ENCODE measurements at places on chromosomes 6 and 20. TPM values are rescaled to one million over a fixed set of nuclear protein-coding genes. Genes with fewer than 3 reads are reported as not detected.

DNA sequence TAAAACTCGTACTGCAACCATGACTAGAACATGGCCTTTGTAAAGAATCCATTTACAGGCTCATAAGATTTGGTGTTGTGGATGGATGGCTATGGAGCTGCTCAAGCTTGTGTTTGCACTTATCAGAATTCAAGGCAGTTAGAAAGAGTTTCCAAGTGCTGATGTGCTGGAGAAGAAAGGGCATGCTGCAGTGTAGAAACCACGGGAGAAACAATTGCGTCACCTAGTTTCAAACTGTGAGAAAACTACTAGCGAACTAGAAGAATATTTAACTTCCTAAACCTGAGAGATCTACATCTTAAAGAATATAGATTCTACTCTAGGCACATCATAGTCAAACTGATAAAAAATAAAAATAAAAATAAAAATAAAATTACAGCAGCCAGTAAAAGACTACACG, 116.2 kb downstream of the SGK1 start:
- peaks cover 11% of the 10 kb centered on the region for H3K4me1 ChIP-seq
- no peak overlapping the region for H3K4me3 ChIP-seq
- H3K27ac ChIP-seq, result no peak overlapping the region
- no peak for DNase-seq
- H3K27me3 ChIP-seq, result no peaks in the 10 kb centered on the region
- H3K36me3 ChIP-seq, result peaks cover 3% of the 10 kb centered on the region

DNA sequence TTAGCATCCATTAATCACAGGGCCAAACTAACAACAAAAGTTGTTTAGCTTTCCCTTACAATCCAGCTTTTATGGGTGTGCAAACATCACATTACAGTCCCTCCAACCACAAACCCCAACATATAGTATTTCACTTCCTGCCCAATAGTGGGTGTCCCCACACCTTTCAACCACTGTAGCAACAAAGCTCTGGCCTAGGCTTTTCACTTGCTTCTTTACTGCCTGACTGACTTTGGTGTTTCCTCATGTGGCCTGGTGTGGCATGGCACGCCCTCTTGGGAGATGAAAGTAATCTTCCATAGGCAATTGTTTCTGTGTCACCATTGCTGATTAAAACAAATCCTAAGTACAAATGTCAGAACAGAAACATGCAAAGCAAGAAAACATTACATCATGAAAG, 46.3 kb downstream of the MCM8 start:
- H3K27me3 ChIP-seq, result no peaks in the 10 kb centered on the region
- H3K4me3 ChIP-seq, result no peak overlapping the region
- H3K4me1 ChIP-seq, result peaks cover 23% of the 10 kb centered on the region
- DNase-seq, result peak; percentile 63

- no peak overlapping the region for H3K27ac ChIP-seq
- no peaks in the 10 kb centered on the region for H3K4me1 ChIP-seq
- H3K36me3 ChIP-seq, result no peaks in the 10 kb centered on the region
- H3K4me3 ChIP-seq, result no peak overlapping the region
These were observed 397.9 kb upstream of the SPTLC3 start for GRCh38 chr20:12610871-12611270.

DNA sequence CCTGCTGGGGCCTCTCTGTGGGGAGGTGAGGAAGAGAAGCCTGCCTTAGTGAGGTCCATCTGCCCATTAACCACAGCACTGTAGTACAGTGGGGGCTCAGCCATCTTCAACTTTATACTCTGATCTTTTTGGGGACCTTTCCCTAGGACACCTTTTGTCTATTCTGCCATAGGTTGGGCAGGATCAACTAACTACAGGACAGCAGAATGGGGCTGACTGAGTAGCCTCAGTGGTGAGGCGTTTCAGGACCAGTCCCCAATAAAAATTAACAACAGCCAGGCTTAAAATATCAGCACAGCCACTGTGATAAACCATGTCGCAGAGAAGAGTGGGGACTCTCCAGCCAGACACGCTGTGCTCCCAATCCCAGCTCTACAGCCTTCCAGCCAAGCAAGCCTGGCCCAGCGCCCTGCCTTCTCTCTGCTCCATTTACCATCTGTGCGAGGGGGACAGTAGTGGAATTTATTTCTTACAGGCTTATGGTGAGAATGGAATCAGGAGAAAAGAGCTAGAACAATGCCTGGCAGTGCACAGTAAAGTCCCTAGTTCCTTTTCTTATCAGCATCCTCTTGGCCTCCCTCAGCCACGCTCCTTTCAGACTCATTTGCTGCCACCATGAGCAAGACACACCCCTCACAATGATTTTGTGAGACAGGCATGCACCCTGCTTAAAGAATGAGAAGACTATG, 75.5 kb downstream of the SLC22A23 start:
- peaks cover 8% of the 10 kb centered on the region for H3K27me3 ChIP-seq
- no peak overlapping the region for H3K4me3 ChIP-seq
- H3K27ac ChIP-seq, result no peak overlapping the region
- no peak for DNase-seq

- peak overlapping the region; percentile 95 for H3K27ac ChIP-seq
- H3K36me3 ChIP-seq, result peaks cover 24% of the 10 kb centered on the region
- no peak for DNase-seq
These were observed 16.0 kb downstream of the HECA start for GRCh38 chr6:139150920-139151319.

- H3K27ac ChIP-seq, result peak overlapping the region; percentile 63
- peaks cover 17% of the 10 kb centered on the region for H3K4me1 ChIP-seq
- H3K36me3 ChIP-seq, result peaks cover 1% of the 10 kb centered on the region
- H3K4me3 ChIP-seq, result no peak overlapping the region
- no peak for DNase-seq
These were observed 585.3 kb upstream of the ARID1B start for GRCh38 chr6:156191895-156192294.

DNA sequence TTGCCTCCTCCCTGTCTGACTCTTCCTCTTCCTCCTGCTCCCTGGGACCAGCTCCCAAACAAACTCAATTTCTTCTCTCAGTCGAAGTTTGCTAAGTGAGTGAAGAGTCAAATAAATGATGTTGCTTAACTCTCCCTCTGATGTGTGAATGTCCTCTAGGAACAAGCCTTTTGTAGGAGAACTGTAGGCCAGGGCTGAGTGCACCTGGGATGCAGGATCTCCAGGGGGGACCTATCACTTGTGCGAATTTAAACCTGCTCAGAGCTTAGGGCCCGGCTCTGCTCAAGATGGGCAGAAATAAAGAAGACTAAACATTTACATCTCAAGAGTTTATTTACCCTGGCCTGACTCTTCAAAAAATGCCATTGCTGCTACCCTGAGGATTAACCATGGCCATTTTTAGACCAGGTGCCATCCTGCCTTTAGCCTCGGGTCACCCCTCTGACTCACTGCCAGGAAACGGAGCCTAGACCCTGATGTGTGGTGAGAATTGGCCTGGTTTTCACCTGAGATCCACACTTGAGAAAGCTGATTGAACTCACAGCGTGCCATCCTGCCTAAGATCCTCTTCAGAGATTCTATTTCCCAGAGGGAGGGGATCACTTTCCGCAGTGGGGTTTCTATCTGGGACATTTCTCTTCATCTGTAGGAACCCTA, 63.6 kb upstream of the CD93 start:
- H3K27me3 ChIP-seq, result no peaks in the 10 kb centered on the region
- no peaks in the 10 kb centered on the region for H3K36me3 ChIP-seq
- no peak for DNase-seq
- no peak overlapping the region for H3K27ac ChIP-seq
- no peak overlapping the region for H3K4me3 ChIP-seq

DNA sequence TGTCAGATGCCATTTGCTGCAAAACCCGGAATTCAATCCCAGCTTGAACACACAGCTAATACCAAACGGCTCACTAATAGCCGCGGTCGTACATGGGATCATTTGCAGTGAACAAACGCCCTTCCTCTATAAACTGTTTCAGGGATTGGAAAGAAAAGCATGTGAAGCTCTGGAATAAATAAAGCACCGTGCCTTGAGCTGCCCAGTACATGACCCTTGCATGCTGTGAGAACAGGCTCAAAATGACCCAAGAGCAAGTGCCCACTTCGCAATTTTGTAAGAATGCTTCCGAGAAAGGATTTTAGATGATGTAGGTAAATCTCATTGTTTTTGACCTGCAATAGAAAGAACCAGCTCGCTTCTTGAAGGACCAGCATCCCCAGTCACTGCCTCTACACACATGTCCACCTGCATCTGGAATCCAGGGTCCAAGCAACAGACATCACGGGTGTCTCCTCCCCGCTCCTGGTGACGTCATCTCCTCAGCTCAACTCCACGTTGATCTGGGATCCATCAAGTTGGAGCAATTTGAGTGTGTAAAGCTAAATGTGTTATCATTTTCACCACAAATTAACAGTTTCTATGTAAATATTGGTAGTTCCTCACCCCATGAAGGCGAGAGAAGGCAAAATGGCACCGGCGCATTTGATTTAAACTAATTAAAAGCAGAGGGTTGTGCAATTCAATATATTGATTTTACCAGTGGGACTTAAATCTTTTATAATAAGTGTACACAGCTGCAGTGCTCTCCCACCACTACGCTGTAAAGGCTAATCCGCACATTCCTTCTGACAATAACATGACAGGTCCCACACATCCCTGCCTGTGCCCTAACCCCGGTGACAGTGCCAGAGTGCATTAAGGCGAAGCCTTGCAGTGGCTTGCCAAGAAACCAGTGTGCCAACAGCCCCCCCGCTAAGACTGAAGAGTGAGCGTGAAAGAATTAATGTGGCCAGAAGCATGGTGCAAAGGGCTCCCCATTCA, 6.2 kb downstream of the BMP7 start:
- H3K27me3 ChIP-seq, result peaks cover 63% of the 10 kb centered on the region
- H3K4me1 ChIP-seq, result peaks cover 3% of the 10 kb centered on the region
- H3K27ac ChIP-seq, result no peak overlapping the region
- no peak for DNase-seq
- H3K36me3 ChIP-seq, result no peaks in the 10 kb centered on the region

GRCh38 chr6:131597446-131597845, 24.4 kb downstream of the ARG1 start:
- H3K36me3 ChIP-seq, result peaks cover 34% of the 10 kb centered on the region
- H3K4me1 ChIP-seq, result no peaks in the 10 kb centered on the region
- no peak for DNase-seq
- H3K4me3 ChIP-seq, result no peak overlapping the region
- no peak overlapping the region for H3K27ac ChIP-seq
- H3K27me3 ChIP-seq, result no peaks in the 10 kb centered on the region

DNA sequence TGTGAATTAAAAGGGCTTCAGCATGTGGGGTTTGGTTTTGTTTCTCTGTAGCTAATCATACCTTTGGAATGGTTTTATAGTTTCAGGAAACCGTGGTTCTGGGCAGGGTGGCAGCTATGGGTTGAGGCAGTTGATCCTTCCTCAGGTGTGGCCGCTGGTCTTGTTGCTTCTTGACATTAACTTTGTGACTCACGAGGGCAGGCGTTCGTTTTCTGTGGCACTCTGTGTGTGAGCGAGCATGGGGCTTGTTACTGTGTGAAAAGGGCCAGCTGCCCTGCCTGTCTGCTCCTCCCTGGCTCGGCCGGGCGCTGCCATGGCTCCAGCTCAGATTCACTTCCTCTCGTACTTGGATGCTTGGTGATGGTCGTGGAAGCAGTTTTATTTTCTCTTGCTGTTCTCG, 16.2 kb downstream of the DNAJC5 start:
- no peak overlapping the region for H3K4me3 ChIP-seq
- DNase-seq, result no peak
- peaks cover 20% of the 10 kb centered on the region for H3K36me3 ChIP-seq
- H3K27me3 ChIP-seq, result no peaks in the 10 kb centered on the region

DNA sequence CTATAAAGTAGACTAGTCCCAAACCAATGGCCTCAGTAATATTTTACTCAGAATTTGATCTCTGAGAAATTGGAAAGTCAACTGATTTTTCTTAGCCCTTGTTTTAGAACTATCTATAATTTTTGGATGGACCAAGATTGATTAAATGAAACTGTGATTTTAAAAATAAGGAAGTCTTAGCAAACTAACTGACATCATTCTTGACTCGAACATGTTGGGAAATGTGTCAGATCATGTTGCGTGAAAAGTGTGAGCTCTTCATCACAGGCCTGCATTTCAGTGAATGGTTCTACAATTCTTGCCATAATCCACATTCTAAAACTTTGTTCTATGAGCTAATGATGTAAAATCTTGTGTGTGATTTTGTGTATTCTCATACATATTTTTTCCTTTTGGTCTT, 11.0 kb downstream of the TNFAIP3 start:
- no peak for DNase-seq
- no peaks in the 10 kb centered on the region for H3K27me3 ChIP-seq
- peaks cover 94% of the 10 kb centered on the region for H3K36me3 ChIP-seq
- H3K27ac ChIP-seq, result peak overlapping the region; percentile 95
- peaks cover 89% of the 10 kb centered on the region for H3K4me1 ChIP-seq
- peak overlapping the region; percentile 98 for H3K4me3 ChIP-seq

- no peaks in the 10 kb centered on the region for H3K27me3 ChIP-seq
- H3K4me1 ChIP-seq, result peaks cover 6% of the 10 kb centered on the region
- peak; percentile 83 for DNase-seq
- H3K36me3 ChIP-seq, result peaks cover 29% of the 10 kb centered on the region
These were observed 7.3 kb downstream of the DNTTIP1 start for GRCh38 chr20:45798935-45799642.

- H3K4me3 ChIP-seq, result no peak overlapping the region
- H3K4me1 ChIP-seq, result no peaks in the 10 kb centered on the region
- H3K27me3 ChIP-seq, result peaks cover 5% of the 10 kb centered on the region
- DNase-seq, result no peak
These were observed 33.7 kb upstream of the SIRPA start for GRCh38 chr20:1861347-1861976.

DNA sequence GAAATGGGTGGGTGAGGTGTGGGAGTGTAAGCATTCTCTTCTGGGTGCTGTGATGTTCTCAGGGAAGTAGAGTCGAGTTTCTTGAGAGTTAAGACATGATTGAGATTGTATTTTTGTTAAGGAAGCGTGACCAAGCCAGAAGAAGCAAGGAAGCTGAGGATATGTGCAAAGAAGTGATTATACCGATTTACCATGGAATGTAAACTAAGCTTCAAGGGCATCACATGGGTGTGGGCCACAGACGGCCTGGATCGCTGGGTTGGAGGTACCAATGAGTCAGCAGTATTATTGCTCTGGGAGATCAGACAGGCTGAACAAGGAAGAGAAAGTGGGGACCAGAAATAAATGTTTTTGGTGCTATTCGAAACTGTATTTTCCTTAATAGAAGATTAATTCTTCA, 184.1 kb upstream of the GMDS start:
- H3K4me3 ChIP-seq, result no peak overlapping the region
- no peaks in the 10 kb centered on the region for H3K4me1 ChIP-seq
- no peaks in the 10 kb centered on the region for H3K27me3 ChIP-seq
- no peak for DNase-seq

- H3K27ac ChIP-seq, result no peak overlapping the region
- no peak for DNase-seq
- no peaks in the 10 kb centered on the region for H3K27me3 ChIP-seq
- no peaks in the 10 kb centered on the region for H3K36me3 ChIP-seq
- no peak overlapping the region for H3K4me3 ChIP-seq
- no peaks in the 10 kb centered on the region for H3K4me1 ChIP-seq
These were observed 842.2 kb downstream of the EPHA7 start for GRCh38 chr6:92577077-92577719.

STMND1 gene
- total RNA-seq, result not detected

MATN4 gene
- 0.74 TPM for total RNA-seq

PI3 gene
- not detected for total RNA-seq

PHACTR1 gene
- not detected for total RNA-seq

TNNC2 gene
- total RNA-seq, result not detected

POPDC3 gene
- total RNA-seq, result not detected

FOXS1 gene
- total RNA-seq, result not detected

PRSS35 gene
- total RNA-seq, result not detected

C20orf204 gene
- 2.8 TPM for total RNA-seq

CDH22 gene
- not detected for total RNA-seq
